LNCaP clone FGC (cell line): ENCODE measurements at places on chromosomes 13 and 19.
A peak's percentile ranks its signal among the peaks of the same experiment; 100 is the strongest.

- no peak for DNase-seq
These were observed 1.1 kb upstream of the MAST1 start for GRCh38 chr19:12837225-12837624.

DNA sequence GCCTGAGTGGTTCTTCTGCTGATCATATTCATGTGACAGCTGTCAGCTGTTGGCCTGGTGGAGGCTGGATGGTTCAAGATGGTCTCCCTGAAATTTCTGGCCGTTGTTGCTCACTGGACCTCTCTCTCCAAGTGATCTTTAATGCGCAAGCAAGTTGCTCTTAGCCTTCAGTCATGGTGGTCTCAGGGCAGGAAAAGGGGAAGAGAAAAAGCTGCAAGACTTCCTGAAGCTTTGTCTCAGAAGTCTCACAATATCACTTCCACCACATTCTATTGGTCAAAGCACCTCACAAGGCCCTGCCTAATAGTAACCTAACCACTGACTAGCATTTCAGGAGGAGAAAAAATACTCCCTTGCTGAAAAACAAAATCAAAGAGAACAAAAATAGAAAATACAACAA lies 1.6 kb upstream of the ZNF567 start:
- no peak for DNase-seq

DNA sequence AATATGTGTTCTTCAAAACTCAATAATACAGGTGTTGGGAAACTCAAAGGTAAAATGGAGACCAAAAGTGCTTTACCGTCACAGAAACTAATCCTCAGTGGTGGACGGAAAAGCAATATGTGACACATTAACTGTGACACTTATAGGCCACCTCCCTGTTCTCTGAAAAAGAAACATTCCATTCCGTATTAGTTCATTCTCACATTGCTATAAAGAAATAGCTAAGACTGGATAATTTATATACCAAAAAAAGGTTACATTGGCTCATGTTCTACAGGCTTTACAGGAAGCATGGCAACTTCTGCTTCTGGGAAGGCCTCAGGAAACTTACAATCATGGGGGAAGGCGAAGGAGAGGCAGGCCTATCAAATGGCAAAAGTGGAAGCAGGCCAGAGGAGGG lies 435.3 kb upstream of the HTR2A start:
- DNase-seq: no peak

- DNase-seq: no peak
These were observed 1.2 kb upstream of the PLEKHG2 start for GRCh38 chr19:39411081-39411831.

DNA sequence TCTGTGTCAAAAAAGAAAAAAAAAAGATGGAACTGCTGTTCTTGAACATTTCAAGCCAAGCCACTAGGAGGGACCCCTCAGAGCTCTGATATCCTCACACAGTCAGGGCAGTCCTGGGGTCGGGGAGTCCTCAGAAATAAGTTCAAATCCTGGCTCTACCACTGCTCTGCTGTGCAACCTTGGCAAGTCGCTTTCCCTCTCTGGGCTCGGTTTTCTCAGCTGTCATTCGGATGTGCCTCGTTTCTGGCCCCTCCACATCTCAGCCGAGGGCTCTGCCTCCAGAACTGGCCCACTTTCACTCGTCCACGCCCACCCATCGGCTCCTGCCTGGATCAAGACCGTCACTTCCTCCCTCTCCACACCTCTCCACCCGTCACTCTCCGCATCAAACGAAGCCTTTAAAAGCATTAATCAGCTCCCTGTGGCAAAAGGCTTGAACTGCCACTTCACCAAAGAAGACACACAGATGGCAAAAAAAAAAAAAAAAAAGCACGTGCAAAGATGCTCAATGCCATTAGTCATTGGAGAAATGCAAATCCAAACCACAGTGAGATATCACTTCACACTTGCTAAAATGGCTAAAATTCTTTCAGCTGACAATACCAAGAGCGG lies 7.4 kb upstream of the ZNRF4 start:
- DNase-seq: no peak

- no peak for DNase-seq
These were observed 968.8 kb downstream of the TUBA3C start for GRCh38 chr13:18212873-18213272.

GRCh38 chr13:110412132-110412914 lies 105.2 kb downstream of the COL4A2 start:
- DNase-seq: peak; percentile 25

DNA sequence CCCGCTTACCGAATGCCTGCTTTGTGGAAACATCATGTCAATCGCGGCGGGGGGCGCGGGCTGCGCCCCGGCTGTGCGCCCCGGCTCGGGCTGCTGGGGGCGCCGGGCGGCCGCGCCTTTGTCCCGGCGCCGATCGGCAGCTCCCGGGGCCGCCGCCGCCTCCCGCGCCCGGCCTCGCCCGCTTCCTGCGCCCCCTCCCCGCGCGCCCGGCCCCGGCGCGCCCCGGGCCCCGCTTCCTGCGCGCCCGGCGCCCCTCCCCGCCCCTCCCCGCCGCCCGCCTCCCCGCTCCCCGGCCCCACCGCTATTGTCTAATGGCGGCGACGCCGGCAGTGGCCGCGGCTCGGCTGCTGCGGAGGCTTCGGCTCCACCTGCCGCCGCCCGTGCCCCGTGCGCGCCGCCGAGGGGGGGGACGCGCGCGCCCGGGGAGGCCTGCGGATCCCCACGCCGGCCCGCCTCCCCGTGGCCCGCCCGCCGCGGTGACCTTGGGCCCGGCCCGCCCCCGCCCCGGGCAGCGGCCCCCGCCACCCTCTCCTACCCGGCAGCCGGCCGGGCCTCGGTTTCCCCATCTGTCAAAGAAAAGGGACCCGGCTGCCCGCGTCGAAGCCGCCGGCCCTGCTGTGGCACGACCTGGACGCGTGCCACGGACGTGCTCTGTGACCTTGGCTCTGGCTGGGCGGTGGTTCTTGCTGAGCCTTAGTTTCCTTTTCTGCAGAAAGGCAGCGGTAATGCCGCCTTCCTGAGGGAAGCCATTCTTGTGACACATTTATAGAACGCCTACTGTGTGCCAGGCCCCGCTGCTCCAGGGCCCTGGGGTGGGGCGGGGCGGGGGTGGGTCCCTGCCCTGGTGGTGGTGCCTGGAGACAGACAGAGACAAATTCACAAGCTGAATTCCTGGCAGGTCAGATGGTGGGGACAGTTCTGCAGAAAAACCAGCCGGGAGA lies at the start of gene TLE5:
TSS of gene TLE5 (minus strand) at position 331 of the 941 bp plus-strand sequence. CDS start at position 36, 295 bp downstream.
- no peak for DNase-seq
